ENCODE measurements at places on chromosomes 11 and 22.

- DNase-seq = no peak
These were observed 46.6 kb upstream of the TTLL12 start for GRCh38 chr22:43233529-43233928.

GRCh38 chr11:16813126-16813525 is 74.7 kb downstream of the C11orf58 start:
- DNase-seq = no peak

- no peak for DNase-seq
These were observed 937 bp upstream of the C1QTNF6 start for GRCh38 chr22:37188901-37189466.

GRCh38 chr22:47853750-47854149 is 1091.3 kb downstream of the TBC1D22A start:
- DNase-seq = no peak

DNA sequence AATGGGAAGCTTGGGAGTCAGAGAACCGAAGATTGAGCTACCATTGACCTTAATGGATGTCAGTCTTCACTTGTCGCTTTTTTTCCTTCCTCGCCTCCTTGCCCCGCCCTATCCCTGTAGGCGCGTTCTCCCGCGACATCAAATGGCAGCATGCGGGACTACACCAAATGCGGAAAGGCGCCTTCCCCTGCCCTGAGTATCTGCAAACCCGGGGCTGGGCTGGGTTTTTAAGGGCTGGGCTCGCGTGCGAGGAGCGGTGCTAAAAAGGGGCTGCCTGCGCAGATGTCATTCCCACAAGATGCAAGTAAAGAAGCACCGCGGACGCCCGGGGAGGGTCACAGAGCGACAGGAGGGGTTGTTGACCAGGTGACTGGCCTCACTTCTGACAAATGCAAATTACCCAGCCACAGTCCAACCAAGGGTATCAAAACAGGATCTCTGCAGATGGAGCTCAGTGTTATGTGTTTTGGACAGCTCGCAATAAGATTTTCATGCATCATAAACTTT is 4.7 kb upstream of the FAM111B start:
- peak; percentile 60 for DNase-seq
